DMS153 (cell line): ENCODE measurements at places on chromosomes 1 and 21.

- no peak for DNase-seq
Measured at GRCh38 chr1:173039626-173040025, 11.1 kb downstream of the TNFSF18 start.

GRCh38 chr1:210557426-210558077 lies 228.8 kb downstream of the HHAT start:
- DNase-seq = no peak

DNA sequence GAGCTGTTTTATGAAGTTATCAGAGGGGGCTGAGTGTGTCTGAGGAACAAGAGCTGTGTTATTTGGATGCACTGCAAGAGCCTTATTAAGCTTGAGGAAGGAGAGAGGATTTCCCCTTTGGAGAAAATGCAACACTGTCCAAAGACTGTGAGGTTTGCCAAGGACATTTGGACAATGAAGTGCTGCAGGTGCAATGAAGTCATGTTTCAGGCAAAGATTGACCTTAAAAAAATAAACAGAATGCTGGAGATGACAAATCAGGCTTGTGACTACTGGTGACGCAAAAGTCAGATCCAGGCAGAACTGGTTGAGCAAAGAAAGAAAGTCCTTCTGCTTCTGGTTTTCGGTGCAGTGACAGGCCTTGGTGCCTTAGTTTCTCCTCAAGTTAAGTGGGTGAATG lies 125.2 kb upstream of the KIAA0040 start:
- DNase-seq = no peak

DNA sequence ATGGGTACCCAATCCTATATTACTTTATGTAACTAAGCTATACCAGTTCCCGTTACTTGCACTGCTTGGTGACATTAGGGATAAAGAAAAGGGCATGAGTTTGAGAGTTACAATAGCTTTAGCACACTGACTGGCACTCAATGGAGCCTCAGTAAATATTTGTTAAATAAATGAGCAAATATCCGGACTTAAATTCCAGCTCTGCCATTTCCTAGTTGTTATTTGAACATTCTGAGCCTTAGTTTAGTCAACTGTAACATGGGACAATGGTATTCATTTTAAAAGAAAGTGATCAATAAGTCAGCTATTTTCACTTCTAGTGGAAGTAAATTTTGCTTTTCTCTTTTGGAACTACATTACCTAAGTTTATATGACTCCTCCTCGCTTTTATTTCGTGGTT lies 198.7 kb downstream of the ZC3H11B start:
- DNase-seq = peak; percentile 44

GRCh38 chr1:98322966-98323365 lies 338.6 kb upstream of the SNX7 start:
- no peak for DNase-seq

GRCh38 chr1:245124644-245125043 lies 30.1 kb upstream of the KIF26B start:
- DNase-seq = no peak

GRCh38 chr1:203435615-203436014 lies 40.0 kb upstream of the PRELP start:
- no peak for DNase-seq

GRCh38 chr1:38021969-38022368 lies 9.4 kb downstream of the UTP11 start:
- no peak for DNase-seq

DNA sequence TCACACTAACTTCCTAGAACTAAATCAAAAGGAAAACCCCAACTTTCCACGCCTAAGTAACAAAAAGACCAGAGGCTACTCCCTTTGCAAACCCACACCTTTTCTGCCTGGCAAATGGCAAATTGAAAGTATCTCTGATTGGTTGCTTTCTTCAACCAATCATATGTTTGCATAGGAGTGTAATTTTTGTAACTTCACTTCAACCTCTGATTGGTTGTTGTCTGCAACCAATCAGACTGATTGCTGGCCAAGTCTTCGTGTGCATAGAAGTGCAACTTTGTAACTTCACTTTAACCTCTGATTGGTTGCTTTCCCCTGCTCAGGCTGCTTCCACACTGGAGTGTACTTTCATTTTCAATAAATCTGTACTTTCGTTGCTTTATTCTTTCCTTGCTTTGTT lies 36.9 kb upstream of the PADI2 start:
- DNase-seq = no peak

GRCh38 chr21:44603109-44603875 lies 2.9 kb downstream of the KRTAP10-7 start:
- DNase-seq = no peak

- DNase-seq = no peak
Measured at GRCh38 chr21:36948686-36949085, 17.8 kb downstream of the HLCS start.

- no peak for DNase-seq
Measured at GRCh38 chr1:37905727-37906126, 41.1 kb downstream of the INPP5B start.

- DNase-seq = no peak
Measured at GRCh38 chr1:82398357-82398756, 597.6 kb downstream of the ADGRL2 start.

- DNase-seq = no peak
Measured at GRCh38 chr1:228093050-228093906, 9.8 kb downstream of the C1orf35 start.

DNA sequence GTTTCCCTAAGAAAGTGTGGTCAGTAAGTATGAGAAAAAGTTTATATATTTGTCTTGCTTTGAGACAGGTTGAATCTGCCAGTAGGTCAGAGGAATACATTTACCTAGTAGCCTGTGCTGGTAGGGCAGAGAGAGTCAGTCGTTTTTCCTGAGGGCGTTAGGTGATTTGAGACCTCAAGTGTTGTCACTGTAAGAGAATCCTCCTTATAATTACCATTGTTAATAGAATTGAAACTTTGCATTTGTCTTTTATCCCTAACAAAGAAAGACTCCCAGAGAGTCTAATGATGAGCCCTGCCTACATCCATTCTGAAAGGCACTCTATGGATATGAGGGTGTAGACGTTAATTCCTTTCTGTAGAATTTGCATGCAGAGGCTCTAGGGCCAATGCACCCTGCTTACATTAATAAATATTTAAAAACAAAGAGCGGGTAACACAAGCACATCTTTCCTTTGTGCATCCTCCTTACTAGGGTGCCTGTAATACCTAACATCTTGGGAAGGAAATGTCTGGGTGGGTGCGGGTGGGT lies 16.4 kb downstream of the PBX1 start:
- no peak for DNase-seq

DNA sequence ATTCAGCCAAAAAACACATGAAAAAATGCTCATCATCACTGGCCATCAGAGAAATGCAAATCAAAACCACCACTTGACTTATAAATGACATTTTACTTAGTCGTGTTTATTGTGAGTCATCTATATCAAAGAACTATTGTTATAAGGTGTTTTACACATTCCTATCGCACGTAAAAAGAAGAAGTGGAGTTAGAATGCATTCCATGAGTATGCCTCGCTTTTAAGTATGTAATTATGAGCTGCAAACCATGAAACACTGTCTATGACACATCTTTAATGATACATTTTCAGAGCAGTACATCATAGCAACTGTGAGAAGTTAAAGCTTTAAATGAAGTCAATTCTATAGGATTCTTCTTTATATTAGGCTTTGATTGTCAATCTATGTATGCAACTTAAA lies 614.3 kb upstream of the ADAMTS5 start:
- no peak for DNase-seq

DNA sequence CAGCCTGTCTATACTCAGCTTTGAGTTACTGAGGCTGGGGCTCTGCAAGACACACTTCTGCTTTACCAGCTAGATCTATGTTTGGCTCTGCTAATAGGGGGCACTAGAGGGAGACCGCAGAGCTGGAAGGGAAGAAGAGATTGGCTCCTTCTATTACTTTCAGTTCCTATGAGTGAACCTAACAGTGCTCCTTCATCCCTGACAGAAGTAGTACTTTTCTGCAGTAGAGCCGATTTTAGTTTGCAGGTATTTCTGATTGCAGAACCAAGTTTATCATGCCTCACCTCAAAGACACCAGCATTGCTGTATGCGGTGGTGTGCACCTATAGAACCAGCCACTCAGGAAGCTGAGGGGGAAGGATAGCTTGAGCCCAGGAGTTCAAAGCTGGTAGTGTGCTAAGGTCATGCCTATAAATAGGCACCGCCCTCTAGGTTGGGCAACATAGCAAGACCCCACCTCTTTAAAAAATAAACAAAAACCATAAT lies 5.7 kb upstream of the ZDHHC18 start:
- DNase-seq = no peak

GRCh38 chr1:222784371-222784770 lies 30.5 kb upstream of the DISP1 start:
- DNase-seq = no peak

- no peak for DNase-seq
Measured at GRCh38 chr1:109389638-109390341, 7.9 kb downstream of the SORT1 start.

GRCh38 chr1:206662396-206663092 lies 22.2 kb upstream of the MAPKAPK2 start:
- no peak for DNase-seq

DNA sequence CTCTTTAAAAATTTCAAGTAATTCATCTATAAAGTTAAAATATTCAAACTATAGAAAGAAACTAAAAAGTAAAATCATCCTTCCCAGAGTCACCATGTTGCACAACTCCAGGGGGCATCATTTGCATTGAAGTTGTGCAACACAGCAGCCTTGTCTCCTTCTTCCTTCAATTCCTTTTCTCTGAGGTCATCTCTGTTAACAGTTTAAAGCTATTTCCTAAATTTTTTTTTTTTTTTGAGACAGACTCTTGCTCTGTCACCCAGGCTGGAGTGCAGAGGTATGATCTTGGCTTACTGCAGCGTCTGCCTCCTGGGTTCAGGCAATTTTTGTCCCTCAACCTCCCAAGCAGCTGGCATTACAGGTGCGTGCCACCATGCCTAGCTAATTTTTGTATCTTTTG lies 7.1 kb downstream of the RHBG start:
- no peak for DNase-seq

DNA sequence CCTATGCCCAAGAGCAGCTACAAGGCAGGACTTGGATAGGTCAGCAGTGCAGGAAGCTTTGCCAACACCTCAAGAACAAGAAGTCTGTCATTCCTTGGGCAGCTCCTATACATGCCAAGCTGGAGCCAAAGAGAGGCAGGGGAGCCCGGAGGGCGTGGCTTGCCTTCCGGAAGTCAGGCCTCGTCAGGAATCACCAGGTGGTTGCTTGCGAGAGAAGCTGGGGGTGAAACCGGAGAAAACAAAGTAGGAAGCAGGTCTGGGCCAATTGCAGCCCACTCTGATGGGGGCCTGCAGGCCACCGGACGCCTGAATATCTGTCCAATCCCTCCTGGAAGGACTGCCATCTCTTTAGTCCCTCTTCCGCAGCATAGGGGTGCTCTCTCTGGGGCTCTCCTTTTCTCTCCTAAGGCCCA lies 794 bp upstream of the FAM76A start:
- DNase-seq = peak; percentile 95

DNA sequence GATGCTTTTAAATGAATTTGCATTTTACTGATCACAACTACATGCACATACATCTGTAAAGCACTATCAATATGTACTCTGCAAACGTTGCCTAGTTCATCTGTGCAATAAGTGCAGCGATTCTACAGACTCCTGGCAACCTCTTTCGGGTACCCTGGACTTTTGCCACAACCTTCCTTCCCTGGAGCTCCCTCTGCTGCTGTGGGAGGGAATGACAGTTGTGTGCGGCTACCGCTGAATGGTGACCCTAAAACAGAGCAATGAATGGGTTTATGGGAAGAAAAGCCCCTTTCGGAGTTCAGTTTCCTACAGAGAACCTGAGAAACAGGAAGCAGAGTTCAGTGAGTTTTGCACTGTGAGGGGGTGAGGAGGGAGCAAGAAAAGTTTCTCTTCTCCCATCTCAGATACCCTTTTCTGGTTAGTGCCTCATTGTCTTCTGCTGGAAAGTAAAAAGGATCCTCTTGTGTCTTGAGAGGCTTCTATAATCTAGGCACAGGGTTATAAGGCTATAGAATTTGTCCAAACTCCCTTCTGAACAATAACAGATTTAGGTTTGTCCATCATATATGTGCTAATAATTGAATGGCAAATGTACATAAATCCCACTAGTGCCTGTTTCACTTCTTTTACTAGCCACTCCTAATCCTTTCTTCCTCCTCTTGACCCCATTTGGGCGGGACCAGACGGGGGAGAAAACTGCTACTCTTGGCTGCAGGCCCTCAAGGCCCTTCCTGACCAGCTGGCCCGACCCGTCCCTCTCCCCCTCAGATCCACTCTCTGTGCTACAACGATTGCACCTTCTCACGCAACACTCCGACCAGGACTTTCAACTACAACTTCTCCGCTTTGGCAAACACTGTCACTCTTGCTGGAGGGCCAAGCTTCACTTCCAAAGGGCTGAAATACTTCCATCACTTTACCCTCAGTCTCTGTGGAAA lies 19.8 kb upstream of the SARS1 start:
- DNase-seq = no peak

- no peak for DNase-seq
Measured at GRCh38 chr1:29488086-29488793, 251.9 kb downstream of the PTPRU start.

DNA sequence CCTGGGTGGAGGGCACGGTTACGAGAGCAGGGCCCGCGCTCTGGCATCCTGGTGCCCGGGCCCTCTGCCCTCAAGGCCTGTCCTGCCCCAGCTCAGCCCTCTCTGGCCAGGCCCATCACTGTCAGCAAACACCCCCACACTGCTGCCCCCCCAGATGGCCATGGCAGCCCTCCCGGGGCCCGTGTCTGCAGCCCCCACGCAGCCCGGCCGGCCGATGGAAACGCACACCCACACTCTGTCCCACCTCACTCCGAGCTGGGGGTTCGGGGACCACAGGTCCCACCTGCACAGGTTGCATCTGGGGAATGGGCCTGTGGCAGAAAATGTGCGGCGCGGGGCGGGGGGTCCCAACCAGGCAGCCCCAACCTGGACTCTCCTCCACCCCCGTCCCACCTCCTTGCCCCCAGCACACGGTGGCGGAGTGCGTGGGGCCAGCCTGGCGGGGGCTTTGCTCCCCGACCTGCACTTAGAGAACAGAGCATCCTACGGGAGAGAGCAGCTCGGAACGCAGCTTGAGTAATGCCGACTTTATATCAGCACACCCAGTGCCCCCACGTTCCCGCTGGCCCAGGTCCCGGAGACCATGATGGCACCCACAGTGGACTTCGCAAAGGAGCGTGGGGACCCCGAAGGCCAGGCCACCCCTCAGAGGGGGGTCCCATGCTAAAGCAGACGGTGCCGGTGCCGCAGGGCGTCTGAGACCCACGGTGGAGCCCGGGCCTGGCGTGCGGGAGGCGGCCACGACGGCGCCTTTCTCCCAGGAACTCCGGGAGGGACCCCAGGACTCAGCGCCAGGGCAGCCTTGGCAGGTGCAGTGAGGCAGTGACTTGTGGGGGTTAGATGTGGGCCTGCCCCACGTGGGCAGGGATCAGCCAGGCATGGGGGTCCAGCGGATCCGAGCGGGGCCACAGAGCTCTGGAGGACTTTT lies 7.5 kb upstream of the RNF223 start:
- no peak for DNase-seq
